ENCODE measurements at places on chromosomes 2 and 18.
A peak's percentile ranks its signal among the peaks of the same experiment; 100 is the strongest.

GRCh38 chr18:63994783-63995399 is 25.0 kb downstream of the SERPINB8 start:
- DNase-seq, result no peak

GRCh38 chr18:63302636-63303405 is 16.7 kb downstream of the BCL2 start:
- DNase-seq, result no peak

GRCh38 chr2:173090973-173091660 is 15.5 kb downstream of the MAP3K20 start:
- DNase-seq, result no peak

DNA sequence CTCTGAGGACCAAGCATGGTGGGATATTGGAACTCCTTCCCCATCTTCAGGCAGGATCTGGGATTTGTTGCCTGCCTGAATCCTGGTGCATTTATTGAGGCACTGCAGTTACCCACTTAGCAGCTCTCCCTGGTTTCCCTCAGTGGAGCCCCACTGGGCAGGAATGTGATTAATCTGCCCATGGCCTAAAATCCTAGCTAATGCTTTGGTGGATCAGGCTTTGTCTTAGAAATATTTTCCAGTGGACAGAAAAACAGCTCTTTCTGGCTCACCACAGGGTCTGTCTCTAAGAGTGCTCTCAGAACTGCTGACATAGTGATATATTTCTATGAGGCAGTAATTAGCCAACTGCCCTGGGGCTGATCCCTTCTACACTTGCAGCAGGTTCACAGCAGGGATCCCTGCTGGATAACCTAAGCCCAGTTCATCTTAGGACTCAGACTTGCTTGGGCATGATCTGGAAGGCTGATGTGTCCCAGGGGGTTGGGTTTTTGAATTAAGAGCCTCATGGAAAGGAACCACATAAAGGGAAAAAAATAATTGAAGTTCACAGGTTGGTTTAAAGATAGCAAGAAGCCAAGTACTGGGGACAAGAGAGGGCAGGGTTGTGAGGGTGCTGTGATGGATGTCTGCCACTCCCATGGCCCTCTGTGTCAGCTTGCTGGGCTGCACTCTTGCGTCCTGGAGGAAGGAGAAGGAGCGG is 44.3 kb upstream of the ZDBF2 start:
- peak; percentile 67 for DNase-seq

- DNase-seq, result no peak
These were observed 29.2 kb upstream of the STK17B start for GRCh38 chr2:196200557-196200956.

DNA sequence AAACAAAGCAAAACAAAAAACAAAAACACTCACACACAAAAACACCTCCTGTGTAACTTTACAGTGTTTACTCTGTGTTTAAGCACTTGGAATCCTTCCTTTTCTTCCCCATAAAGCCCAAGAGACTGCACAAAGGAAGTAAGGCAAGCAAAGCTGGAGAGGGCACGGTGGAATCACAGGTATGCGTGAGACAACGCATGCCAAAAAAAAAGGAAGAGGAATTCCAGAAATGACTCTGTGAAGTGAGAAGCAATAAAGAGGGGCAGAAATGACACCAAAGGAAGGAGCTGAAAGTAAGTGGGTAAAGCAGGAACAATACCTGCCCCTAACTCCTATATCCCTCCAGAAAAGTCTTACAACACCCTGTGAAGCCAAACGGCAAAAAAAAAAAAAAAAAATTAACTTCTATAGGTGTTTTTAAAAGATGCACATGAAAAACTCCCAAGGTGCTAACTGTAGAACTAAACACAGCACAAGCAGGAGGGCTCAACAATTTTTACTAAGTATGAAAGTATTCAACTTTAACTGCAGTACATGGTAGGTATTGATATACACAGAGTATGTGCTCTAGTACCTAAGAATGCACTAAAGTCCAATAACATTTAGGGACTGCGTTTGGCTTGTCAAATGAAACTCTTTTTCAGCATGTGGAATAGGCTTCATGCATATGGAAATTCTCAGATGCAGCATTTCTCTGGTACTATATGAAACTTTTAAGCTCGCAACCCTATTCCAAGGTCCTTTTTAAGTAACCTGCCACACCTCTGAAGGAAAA is 9.1 kb downstream of the RND3 start:
- no peak for DNase-seq

GRCh38 chr2:208112969-208113368 is 11.4 kb downstream of the CRYGD start:
- DNase-seq, result no peak

DNA sequence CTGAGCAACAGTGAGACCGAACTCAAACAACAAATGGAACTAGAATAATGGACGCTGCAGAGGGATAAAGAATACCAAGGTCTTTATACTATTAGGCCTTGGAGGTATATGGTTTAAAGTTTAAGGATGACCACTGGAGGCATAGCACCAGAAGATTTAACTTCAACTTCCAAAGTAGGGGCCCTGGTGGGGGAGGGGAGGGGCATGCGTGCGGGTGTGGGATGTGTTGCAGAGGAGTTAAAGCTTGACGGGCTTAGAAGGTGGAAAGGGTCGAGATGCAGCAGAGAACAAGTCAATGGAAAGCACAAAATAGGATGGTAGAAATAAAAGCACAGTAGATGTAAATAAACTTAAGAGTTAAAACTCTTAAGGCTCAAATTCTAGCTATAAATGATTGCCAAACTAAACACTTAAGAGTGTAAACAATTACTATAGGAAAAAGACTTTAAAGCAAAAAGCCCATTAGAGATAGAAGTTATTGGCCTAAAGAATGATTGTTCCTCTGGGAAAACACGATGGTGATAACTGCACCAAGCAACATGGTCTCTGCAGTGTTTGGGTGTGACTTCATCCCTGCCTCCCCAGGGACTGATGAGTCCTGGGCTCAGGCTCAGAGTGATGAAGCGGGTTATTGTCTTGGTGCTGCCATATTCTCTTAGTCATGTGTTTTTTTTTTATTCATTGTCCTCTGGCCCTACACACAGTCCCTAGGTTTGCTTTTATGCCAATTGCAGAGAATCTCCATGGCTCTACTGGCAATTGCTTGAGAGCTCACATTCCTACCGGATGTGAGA is 13.0 kb downstream of the RRM2 start:
- no peak for DNase-seq

DNA sequence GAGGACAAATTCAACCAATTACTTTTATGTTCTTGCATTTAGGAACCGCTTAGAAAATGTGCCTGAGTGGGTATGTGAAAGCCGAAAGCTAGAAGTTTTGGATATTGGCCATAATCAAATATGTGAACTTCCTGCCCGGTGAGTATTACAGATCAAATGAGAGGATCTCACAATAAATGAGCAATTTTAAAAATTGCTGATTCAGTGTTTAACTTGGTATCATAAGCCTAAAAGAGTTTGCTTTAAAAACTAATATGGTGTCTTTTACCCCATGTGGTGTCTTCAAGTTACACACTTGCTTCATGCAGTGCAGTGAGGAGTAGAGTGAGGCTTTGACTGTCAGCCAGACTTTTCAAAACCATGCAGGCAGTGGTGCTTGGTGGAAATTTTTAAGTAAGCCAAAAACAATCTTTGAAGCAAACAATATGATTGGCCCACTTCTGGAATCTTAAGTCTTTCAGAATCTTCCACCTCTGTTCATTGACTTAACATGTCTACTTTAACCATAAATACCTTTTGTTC is 199.6 kb downstream of the PHLPP1 start:
- DNase-seq, result no peak

DNA sequence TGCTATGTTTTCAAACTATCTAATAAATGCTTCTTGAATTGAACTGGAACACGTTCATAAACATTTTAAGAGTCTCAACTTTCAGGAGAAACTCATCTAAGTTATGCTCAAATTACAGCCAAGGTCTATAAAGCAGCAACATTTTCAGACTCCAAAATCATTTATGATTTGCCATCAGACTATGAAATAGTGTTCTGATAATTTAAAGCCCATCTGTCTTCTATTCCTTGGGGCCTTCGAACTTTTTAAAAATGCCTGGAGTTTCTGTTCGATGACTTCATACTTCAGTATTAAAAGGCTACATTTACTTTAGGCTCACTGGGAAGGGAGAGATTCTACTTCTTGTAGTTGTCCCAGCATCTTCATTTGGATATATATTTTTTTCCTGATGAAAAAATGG is 73.6 kb upstream of the NXPH2 start:
- DNase-seq, result no peak

GRCh38 chr18:79121746-79122474 is 52.7 kb downstream of the ATP9B start:
- DNase-seq, result no peak

DNA sequence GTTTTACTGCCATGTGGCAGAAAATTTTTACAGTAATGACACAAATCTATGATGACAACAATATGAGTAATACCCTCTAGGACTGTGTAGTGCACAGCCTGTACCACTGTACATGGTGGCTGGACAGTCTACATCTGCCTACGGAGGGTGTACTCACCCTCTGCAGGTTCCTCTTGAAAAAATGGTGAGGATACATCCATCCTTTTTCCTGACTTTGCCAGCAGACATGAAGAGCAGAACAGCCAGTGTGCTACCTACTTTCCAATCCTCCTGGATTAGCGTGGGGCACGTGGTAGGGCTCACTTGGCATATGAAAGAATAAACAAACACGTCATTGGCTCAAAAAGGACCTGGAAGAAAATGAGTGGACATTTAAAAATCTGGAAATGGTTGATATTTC is 62.6 kb downstream of the TRPM8 start:
- no peak for DNase-seq

GRCh38 chr2:26970928-26971627 is 641 bp downstream of the MAPRE3 start:
- DNase-seq, result no peak

GRCh38 chr2:19496646-19497045 is 138.2 kb upstream of the OSR1 start:
- DNase-seq, result no peak

DNA sequence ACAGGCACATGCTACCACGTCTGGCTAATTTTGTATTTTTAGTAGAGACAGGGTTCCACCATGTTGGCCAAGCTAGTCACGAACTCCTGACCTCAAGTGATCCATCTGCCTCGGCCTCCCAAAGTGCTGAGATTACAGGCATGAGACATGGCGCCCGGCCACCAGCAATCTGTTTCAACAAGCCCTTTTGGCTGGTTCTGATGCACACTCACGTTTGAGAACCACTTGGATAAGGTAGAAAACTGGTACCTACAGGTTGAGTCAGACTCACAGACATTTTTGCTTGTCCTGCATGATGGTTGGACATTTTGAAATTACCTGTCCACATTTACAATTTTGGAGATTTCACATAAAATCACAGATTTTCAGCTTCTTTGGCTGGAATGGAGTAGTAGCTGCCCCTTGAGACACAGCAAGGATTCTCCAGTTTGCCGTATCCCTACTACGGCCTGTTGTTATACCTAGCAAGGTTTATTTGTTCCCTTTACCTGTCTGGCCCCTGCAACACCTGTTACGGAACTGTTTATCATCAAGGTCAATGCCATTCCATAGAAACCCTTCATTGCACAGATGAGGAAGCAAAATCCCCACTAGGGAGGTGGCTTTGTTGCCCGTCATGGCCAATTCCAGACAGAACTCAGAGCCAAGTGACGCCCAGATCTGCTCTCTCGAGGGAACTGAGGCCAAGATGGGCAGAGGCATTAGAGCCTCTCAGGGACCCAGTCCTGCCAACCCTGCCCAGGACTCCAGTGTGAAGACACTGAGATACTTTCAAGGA is 31.4 kb upstream of the IGFBP2 start:
- DNase-seq, result no peak

GRCh38 chr2:217934321-217935131 is 68.3 kb downstream of the TNS1 start:
- no peak for DNase-seq

DNA sequence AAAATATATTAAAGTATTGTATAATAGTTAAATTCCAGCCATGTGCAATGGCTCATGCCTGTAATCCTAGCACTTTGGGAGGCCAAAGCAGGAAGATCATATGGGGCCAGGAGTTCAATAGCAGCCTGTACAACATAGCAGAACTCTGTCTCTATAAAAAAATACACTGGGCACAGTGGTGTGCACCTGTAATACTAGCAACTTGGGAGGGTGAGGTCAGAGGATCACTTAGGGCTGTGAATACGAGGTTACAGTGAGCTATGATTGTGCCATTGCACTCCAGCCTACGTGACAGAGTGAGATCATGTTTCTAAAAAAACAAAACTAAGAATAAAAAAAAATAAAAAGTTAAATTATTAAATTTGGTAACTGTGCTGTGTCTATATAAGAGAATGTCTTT is 36.1 kb downstream of the ZRANB3 start:
- DNase-seq, result no peak

DNA sequence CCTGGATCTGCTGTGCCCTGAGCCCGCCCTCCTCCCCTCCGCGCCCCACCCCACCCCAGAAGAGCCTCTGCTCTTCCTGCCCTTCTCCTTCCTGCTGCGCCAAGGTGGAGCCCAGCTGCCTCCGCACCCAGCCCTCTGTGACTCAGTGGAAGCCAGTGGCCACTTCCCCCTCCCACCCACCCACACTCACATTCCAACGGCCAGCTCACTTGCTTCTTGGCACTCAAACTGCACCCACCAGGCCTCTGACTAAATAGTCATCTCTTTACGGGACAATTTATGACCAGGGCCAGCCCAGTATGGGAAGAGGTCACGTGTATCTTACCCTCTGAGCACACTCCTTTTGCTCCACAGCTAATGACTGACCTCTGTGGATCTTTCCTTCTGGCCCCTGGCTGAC is 150.4 kb upstream of the SLC1A4 start:
- DNase-seq, result no peak

GRCh38 chr2:126898636-126899035 is at the start of gene TEX51:
Gene TEX51 (plus strand): TSS chr2:126898890. CDS start chr2:126898919, 29 bp downstream.
- DNase-seq, result no peak

GRCh38 chr2:74851191-74851566 is 17.3 kb downstream of the HK2 start:
- DNase-seq, result no peak

- DNase-seq, result no peak
These were observed 24.5 kb upstream of the LCLAT1 start for GRCh38 chr2:30422444-30423040.

DNA sequence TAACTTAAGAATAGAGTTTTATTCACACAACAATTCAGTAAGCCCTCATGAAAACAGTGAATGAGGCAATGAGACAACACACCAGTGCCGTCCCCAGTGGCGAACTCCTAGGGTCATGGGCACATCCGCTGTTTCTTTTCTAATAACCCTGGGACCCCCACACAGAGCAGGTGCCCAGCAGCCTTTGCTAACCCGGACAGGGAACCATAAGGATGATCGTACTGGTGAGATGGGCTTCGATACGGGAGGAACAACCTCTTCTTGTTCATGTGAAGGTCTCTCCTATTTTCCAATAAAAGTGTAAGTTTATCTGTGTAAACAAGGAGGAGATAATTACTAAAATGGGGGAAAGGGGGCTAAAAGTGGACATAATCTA is 97.4 kb upstream of the MGAT4A start:
- DNase-seq, result no peak

DNA sequence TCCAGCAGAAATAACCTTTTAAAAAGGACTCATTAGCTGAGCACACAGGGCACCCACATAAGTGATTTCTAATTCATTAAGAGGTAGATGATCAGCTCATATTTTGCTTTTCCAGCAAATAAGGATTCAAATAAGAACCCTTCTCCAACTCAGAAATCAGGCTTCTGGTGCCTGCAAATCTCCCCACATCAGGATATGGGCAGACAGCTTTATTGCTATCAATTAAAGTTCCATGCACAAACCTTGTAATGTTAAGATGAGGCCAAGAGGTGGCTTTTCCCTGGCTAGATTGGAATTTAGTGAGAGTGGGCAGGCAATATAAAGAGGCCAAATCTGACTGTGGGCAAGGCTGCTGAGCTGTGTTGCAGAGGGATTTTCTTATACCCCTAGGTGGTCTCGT is 193.6 kb downstream of the SH3RF3 start:
- no peak for DNase-seq
